Thoracic aorta endothelial cell (primary cell): ENCODE measurements at places on chromosomes 6 and 20. TPM values are rescaled to one million over a fixed set of nuclear protein-coding genes. Genes with fewer than 3 reads are reported as not detected.

RIMS4 gene
- total RNA-seq, result not detected in 2 replicates

RAET1L gene
- total RNA-seq, result not detected in 2 replicates

FAM83C gene
- not detected in 2 replicates for total RNA-seq

TUBB2B gene
- total RNA-seq, result 1.7 and 2.0 TPM in 2 replicates

TGM3 gene
- not detected in 2 replicates for total RNA-seq

PI3 gene
- total RNA-seq, result not detected in 2 replicates

SLC22A1 gene
- total RNA-seq, result not detected in 2 replicates

COL19A1 gene
- not detected in 2 replicates for total RNA-seq

UBD gene
- 0.14 TPM in 1 of 2 replicates, not detected in the other for total RNA-seq

HMGCLL1 gene
- 0.40 TPM in 1 of 2 replicates, not detected in the other for total RNA-seq

CLPSL2 gene
- not detected in 2 replicates for total RNA-seq

BNIP5 gene
- total RNA-seq, result under 0.01 TPM in 1 of 2 replicates, not detected in the other

ANKEF1 gene
- 2.8 and 4.0 TPM in 2 replicates for total RNA-seq

TCP11 gene
- 0.07 TPM in 1 of 2 replicates, not detected in the other for total RNA-seq

SLC12A5 gene
- total RNA-seq, result under 0.01 and 0.22 TPM in 2 replicates

XKR7 gene
- total RNA-seq, result not detected in 2 replicates

ARMC12 gene
- 0.13 TPM in 1 of 2 replicates, not detected in the other for total RNA-seq

B4GALT5 gene
- total RNA-seq, result 63.8 and 77.7 TPM in 2 replicates

SSTR4 gene
- total RNA-seq, result not detected in 2 replicates

PHF20 gene
- 40.3 and 42.3 TPM in 2 replicates for total RNA-seq

PI16 gene
- not detected in 2 replicates for total RNA-seq

SDCBP2 gene
- total RNA-seq, result 4.0 and 4.1 TPM in 2 replicates

MMP24 gene
- 0.27 and 0.36 TPM in 2 replicates for total RNA-seq

ENPP5 gene
- total RNA-seq, result not detected in 2 replicates
